ENCODE measurements at places on chromosomes 2 and 18.

GRCh38 chr2:222568865-222569264 is 87.0 kb downstream of the FARSB start:
- DNase-seq: no peak

GRCh38 chr2:142926445-142926844 is 49.0 kb downstream of the KYNU start:
- no peak for DNase-seq

DNA sequence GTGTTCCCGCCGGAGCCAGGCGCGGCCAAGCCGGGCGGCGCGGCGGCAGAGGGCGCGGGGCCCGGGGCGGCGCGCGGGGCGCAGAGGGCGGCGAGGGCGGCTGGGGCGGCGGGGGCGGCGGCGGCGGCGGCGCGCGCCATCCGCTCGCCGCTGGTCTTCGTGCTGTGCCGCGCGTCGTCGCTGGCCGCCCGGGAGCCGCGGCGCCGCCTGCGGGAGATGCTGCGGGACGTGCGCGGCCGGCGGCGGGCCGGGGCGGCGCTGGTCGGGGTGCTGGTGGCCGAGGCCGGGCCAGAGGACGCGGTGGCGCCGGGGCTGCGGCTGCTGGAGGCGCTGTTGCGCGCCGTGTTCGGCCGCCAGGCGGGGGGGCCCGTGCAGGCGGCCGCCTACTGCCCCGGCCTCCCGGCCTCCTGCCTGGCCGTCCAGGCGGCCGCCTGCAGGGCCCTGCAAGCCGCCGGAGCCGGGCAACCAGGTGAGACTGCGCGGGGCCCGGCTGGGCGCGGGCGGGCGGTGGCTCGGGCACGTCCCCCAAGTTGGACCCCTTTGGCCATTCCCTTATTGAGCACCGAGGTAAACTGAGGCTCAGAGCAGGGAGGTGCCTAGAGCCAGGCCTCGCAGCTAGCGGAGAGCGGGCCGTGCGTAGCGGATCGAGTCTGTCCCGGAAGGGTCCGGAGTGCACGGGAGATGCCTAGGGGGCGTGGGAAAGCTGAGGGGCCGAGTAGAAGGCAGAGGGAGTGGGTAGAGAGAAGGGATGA is 584 bp downstream of the C2orf72 start:
- no peak for DNase-seq

DNA sequence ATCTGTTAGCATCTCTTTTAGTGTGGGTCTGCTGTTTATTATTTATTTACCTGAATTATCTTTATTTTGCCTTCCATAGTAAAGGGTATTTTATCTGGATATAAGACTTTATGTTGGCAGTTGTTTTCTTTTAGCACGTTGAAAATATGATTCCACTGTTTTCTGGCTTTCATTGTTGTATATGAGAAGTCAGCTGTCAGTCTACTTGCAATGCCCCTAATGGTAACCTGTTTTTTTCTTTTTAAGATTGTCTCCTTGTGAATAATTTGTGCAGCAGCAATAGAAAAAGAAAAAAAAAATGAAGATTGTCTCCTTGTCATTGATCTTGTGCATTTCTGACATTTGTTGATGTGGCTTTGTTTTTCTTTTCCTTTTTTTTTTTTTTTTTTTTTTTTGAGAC is 27.2 kb downstream of the SNED1 start:
- DNase-seq: no peak
